ENCODE measurements at places on chromosomes 1 and 21.

DNA sequence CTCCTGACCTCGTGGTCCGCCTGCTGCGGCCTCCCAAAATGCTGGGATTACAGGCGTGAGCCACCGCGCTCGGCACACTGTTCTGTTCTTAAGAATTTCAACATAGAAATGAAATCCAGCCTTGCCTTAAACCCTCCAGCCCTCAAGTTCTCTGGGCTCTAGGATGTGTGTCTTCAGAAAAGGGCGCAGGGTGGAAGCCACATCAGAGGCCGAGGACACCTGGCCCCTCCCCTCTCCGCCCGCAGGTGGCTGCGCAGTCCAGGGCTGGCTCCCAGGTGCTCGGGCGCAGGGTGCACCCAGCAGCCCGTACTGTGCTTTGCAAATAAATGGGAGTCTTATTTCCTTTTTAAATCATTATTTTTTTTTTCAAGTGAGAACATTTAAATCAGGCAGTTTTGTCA lies 2.0 kb upstream of the C1orf174 start:
- no peak for DNase-seq

DNA sequence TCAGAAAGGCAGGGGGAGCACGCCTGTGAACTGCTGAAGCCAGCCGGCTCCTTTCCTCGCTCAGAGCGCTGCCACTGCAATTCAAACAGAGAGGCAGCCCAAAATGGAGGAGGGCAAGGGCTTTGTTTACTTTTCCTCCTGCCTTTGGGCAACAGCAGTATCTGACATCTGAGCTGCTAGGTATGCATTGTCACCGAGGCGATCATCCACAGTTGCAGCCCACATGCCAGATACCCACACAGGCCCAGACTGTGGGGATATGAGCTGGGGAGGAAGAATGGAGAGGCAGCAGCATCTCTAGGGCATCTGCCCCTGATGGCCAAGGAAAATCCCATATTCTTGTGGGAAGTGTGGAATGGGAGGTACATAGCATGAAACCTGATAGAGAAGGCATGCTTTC lies 357.1 kb downstream of the BARHL2 start:
- no peak for DNase-seq

DNA sequence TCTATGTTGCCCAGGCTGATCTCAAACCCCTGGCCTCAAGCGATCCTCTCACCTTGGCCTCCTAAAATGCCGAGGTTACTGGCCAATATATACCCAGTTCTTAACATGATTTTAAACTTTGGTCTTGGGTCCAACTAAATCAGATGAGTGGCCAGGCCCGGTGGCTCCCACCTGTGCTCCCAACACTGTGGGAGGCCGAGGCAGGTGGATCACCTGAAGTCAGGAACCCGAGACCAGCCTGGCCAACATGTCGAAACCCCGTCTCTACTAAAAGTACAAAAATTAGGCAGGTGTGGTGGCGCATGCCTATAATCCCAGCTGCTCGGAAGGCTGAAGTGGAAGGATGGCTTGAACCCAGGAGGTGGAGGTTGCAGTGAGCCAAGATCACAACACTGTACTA lies 29.6 kb downstream of the TOMM20 start:
- DNase-seq, result no peak

DNA sequence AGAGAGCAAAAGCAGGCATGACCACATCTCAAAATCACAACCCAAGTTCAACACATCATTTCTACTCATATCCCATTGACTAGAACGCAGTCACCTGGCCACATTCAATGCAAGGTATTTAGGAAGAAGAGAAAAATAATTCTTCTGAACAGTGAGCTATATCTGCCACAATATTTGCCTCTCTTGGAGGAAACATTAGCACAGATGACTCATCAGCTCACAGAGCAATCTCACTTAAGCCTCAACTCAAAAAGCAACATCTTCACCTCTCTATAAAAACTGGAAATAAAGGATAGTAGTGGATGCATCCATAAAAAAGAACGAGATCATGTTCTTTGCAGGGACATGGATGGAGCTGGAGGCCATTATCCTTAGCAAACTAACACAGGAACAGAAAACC lies 143.9 kb upstream of the FMN2 start:
- no peak for DNase-seq

- DNase-seq, result no peak
Measured at GRCh38 chr1:163807331-163808049, 485.7 kb downstream of the NUF2 start.

GRCh38 chr1:95176861-95177260 lies 57.1 kb upstream of the RWDD3 start:
- no peak for DNase-seq

DNA sequence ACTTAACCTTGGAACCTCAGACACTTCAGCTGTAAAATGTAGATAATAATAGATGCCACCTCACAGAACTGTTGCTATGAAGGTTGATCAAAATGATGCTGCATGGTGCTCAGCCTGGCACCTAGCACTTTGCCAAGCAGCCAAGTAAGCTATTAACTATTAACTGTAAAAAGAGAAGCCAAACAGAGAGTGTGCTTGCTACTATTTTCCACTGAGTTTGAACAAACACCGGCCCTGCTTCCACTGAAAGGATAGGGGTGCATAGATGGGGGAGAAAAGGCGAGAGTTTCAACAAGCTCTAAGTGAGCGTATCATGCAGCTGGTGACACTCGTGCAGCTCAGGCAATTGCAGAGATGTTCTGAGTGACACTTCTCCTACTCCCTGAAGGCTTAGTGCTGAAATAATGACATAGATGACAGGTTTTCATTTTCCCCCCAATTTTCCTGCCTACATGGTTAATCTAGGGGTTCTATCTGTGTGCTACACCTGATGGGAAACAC lies 78.2 kb downstream of the GPR88 start:
- DNase-seq, result no peak

All from activated CD4-positive, alpha-beta T cell treated with anti-CD3 and anti-CD28 coated beads, Interleukin-2, amount 50 U/mL, for 4 hours (primary cell).